ENCODE measurements at places on chromosomes 7 and 10. TPM values are rescaled to one million over a fixed set of nuclear protein-coding genes. Genes with fewer than 3 reads are reported as not detected.

ZNF853 gene
- 8.2 TPM for total RNA-seq

AZGP1 gene
- total RNA-seq, result not detected

NKX1-2 gene
- total RNA-seq, result not detected

GDF10 gene
- 0.28 TPM for total RNA-seq

GPC2 gene
- total RNA-seq, result 61.0 TPM

MAGI2 gene
- total RNA-seq, result 4.2 TPM

SPDYE2 gene
- total RNA-seq, result not detected

KAZALD1 gene
- total RNA-seq, result 0.77 TPM

ZPBP gene
- not detected for total RNA-seq

DNA2 gene
- total RNA-seq, result 85.4 TPM

IGFBP3 gene
- total RNA-seq, result 29.0 TPM

AKR1C8 gene
- total RNA-seq, result not detected

DLX5 gene
- total RNA-seq, result not detected

TAS2R3 gene
- total RNA-seq, result 1.2 TPM

STOX1 gene
- 53.9 TPM for total RNA-seq

EZH2 gene
- 86.7 TPM for total RNA-seq

CFAP70 gene
- total RNA-seq, result 1.1 TPM

PPA1 gene
- total RNA-seq, result 203 TPM

WEE2 gene
- not detected for total RNA-seq

CLCN1 gene
- total RNA-seq, result not detected

STK31 gene
- 0.93 TPM for total RNA-seq

METTL27 gene
- 12.0 TPM for total RNA-seq

UROS gene
- 82.2 TPM for total RNA-seq

CFAP69 gene
- 4.8 TPM for total RNA-seq

ASAH2 gene
- total RNA-seq, result 2.0 TPM

FAM25A gene
- total RNA-seq, result not detected

BAG3 gene
- total RNA-seq, result 6.7 TPM

ACSL5 gene
- not detected for total RNA-seq

TM9SF3 gene
- 122 TPM for total RNA-seq

ADIRF gene
- not detected for total RNA-seq
